ENCODE measurements at places on chromosomes 16 and 17.
A peak's percentile ranks its signal among the peaks of the same experiment; 100 is the strongest.

- DNase-seq, result no peak
Observed at GRCh38 chr17:49015179-49015923, 18.2 kb downstream of the IGF2BP1 start.

- peak; percentile 18 for DNase-seq
Observed at GRCh38 chr16:50259334-50260205, 6.8 kb upstream of the ADCY7 start.

GRCh38 chr16:9055661-9056060 lies 35.8 kb upstream of the HAPSTR1 start:
- no peak for DNase-seq

DNA sequence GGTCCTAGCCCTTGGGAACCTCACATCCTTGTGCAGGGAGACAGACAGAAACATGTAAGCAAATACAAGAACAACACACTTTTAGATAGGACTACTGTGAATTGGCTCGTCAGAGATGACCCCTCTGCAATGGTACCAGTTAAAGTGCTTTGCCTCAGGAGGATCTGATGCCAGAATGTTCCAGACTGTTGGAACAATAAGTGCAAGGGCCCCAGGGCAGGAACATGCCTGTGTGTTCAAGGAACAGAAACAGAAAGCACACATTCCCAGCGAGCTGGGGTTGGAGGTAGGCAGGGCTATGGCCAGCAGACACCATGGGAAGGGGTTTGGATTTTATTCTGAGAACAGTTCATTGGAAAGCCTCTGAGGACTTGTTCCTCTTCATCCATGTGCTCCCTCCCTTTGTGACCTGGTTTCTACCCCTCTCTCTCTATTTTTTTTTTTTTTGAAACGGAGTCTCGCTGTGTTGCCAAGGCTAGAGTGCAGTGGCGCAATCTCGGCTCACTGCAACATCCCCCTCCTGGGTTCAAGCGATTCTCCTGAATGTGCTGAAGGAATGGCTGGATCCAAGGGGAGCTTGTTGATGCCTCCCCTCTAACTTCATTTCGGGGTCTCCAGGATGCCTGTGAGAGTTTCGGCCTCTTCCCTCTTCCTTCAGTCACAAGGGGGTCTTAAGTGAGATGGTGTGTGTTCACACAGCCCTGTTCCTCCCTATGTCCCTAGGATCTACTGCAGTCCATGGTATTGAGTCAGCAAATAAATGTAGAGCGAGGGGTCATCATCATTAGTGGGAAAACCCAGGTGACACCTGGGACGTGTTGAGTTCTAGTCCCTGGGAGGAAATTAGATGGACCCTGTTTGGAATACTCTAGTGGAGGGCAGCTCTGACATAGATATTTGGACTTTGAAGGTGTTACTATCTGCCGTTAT lies 6.4 kb downstream of the STAT5A start:
- DNase-seq, result no peak

GRCh38 chr17:65892912-65893377 lies 299.0 kb downstream of the CEP112 start:
- DNase-seq, result no peak

DNA sequence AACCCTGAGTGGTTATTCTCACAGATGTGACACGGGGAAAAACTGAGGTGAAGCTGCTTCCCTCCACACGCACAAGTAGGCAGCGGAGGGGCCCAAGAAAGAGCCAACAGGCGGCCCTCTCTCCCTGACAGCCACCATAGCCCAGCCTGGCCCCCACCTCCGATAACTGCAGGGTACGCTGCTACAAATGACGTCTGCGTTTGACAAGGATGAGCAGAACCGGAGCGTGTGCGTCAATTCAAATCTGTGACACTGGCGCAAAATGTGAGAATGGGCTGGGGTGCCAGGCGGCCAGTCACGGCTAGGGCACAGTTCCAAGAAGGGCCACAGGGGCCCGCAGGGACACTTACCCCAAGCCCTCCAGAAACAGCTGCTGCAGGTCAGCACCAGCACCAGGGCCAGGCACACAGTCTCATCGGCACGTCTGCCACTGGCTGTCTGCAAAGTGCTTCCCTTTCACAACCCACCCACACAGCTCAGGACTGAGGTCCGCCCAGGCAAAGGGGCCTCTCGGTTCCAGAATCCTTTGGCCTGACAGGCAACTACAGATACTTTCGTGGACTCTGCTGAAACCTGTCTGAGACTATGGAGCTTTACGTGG lies 14.4 kb downstream of the AXIN1 start:
- DNase-seq, result no peak

DNA sequence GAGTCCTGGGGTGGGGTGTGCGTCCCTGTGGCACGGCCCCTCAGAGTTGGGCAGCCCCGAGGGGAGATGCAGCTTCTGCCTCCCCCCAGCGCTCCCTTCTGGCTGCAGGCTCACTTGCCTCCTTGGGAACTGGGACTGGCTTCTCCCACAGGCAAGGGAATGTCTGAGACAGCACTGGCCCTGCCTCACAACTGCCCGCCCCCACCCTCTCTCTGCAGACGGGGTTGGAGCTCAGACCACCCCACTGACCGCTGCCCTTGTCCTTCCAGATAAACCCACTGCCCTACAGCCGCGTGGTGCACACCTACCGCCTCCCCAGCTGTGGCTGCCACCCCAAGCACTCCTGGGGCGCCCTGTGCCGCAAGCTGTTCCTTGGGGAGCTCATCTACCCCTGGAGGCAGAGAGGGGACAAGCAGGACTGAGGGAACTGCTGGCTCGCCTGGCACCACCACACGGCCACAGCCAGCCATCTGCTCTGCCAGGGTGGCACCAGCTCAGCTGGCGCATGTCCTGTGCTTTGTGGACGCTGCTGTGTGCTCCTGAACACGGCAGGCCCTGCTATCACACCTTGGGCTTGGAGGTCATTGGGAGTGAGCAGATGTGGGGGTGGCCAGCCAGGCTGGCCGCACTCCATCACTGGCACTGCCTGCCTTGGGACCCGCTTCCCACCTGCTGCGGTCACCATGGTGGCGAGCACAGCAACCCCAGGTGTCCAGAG lies 7.1 kb upstream of the RAB40C start:
- no peak for DNase-seq

GRCh38 chr17:63946440-63947363 lies 14.6 kb upstream of the CD79B start:
- peak; percentile 21 for DNase-seq

DNA sequence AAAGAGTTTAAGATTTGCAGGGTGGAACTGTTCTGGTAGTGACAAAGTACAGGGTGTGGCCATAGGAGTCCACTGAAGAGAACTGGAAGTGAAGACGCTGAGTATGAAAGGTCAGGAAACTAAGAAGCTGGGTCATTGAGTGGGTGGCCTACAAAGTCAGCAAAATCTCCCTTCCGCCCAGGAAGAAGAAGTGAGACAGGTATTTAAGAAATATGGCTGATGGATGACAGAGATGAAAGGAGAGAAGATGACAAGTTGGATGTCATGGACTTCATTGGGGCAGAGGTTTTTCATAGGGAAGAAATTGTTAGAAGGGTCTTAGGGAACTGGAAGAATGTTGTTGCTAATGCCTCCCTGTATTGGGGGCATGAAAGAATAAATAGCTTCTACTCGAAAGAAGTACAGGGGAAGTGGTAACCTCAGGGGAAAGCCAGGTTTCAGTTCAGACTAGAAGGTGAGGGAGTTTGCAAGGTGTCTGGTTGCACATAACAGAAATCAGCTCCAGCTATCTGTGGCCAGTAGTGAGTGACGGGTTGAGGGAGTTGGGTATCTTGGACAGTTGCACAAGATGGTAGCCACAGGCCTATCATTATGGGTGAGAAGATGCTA lies 33.6 kb upstream of the MED13 start:
- DNase-seq, result no peak

- no peak for DNase-seq
Observed at GRCh38 chr17:73847952-73848351, 203.7 kb upstream of the SDK2 start.

- DNase-seq, result no peak
Observed at GRCh38 chr16:62079236-62079635, 43.0 kb upstream of the CDH8 start.

DNA sequence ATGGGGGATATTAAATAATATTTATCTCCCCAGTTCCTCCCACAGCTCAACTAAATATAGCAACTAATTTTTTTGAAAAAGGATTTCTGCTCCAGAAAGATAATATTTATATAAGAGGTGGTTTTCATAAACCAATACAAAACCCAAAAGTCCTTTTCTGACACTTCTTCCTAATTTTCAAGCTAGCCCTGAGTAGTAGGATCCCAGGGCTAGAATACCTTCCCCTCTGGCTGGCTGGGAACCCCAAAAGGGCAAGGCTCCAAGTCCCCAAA lies 1.3 kb downstream of the ATP2A3 start:
- DNase-seq, result no peak

Data from head of caudate nucleus (tissue), 42 donors.